ENCODE measurements at places on chromosomes 4 and X. TPM values are rescaled to one million over a fixed set of nuclear protein-coding genes. Genes with fewer than 3 reads are reported as not detected.

The MAGEA4 gene
- not detected for total RNA-seq

The RPA4 gene
- total RNA-seq, result 1.1 TPM

The PPEF2 gene
- total RNA-seq, result 0.21 TPM

The PPBP gene
- not detected for total RNA-seq

DNA sequence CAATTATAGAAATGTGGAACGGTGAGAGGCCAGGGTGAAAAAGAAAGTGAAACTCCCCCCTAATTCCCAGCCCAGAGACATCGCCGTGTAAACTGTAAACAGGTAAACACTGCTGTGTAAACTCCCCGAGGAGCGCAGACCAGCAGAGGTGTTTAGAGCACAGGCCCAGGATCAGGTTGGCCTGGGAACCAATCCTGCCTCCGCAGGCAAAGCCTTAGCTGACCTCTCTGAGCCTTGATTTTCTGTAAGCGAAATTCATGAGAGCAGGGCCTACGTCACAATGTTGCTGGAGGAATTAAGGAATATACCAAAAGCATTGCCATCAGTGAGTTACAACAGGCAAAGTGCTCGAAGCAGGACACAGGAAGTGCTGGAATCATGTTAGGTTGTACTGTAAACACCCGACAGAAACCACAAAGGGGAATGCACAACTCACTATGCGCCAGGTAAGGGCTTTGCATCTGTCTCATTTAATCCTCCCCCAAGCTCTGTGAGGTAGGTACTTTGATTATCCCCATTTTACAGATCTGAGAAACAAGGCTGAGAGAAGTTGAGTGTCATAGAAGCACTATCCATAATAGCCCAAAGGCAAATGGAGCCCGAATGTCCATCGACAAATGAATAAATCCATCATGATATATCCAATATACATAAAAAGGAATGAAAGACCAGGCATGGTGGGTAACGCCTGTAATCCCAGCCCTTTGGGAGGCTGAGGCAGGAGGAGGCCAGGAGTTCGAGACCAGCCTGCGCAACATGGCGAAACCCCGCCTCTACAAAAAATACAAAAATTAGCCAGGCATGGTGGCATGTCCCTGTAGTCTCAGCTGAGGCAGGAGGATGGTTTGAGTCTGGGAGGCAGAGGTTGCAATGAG, 30.7 kb upstream of the KIAA0232 start:
- no peak for DNase-seq

- no peak for DNase-seq
Observed at GRCh38 chr4:169071747-169072146, 61.7 kb upstream of the CBR4 start.

DNA sequence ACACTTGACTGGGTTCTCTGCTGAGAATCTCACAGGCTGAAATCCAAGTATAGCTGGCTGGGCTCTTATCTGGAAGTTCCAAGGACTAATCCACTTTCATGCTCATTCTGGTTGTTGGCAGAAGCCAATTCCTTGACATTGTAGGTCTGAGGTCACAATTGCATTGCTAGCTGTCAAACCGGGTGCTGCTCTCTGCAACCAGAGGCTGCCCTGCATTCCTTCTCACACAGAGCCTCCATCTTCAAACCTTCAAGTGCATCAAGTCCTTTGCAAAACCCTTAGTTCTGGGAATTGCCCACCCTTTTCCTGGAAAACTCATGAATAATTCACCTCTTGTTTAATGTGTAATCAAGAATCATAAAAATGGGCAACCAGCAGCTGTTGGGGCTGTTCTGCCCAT, 404.2 kb downstream of the KCNIP4 start:
- no peak for DNase-seq

- DNase-seq, result no peak
Observed at GRCh38 chr4:40180356-40180755, 16.5 kb upstream of the RHOH start.

GRCh38 chrX:63526863-63527262, 175.7 kb upstream of the SPIN4 start:
- DNase-seq, result no peak

DNA sequence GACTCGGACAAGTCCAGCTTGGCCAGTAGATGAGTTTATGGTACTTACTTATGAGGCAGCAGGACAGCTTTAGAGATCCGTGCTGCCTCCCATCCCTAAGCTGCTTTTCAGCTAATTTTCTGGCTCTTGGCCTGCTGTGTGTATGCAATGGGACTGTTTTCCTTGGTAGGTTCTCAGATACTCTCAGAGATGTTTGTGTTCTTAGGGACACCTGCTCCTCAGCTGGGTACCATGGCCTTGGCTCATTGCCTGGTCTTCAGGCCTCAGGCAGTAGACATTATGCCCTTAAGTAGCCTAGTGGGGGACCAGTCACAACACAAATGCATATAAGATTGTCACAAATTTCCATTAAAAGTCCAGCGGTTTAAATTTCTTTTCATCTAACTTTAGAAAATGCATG, 688.0 kb downstream of the PCDH7 start:
- no peak for DNase-seq

DNA sequence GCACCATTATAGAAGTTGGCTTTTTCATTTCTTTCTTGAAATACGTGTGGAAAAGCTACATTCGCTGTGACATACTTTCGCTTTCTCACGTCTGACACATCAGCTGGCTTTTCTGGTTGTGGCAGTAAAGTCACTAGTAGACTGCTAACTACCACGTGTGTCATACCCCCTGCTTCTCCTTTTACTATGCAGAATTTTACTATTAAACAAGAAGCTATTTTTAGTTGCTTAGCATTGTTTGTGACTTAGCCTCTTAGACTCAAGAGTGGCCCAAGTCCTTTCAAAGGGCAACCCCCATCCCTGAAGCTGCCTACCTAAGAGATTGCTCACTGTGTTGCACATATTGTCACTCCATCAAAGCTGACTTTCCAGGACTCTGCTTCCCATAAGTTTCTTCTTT, 2.1 kb upstream of the IL2 start:
- DNase-seq, result no peak

DNA sequence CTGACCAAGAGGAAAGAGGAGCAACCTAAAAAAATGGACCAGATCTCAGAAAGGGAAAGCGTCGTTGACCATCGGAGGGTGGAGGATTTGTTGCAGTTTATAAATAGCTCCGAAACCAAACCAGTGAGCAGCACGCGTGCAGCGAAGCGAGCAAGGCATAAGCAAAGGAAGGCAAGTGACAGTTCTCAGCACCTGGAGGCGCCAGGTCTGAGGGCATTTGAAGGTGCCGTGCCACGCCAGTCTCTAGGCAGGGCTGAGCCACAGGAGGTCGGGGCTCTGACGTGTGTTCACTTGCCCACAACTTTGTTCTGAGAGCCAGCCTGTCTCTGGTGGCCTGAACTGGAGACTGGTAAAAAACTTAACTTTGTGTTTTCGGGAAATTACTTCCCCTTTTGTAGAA, 59.7 kb downstream of the TNIP2 start:
- no peak for DNase-seq

DNA sequence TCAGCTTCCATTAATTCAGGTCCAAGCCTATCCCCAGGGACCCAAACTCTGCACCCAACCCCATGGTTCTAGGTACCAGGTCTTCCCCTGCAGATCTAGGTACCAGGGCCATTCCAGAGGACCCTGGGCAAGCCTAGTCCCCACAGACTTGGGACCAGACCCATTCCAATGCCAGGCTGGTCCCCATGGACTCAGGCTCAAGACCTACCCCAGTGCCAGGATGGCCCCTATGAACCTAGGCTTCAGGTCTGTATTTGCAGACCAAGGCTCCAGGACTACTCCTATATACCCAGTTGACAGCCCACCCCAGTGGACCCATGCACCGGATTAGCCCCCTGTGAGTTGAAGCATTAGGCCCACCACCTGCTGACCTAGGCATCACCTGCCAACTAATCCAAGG, 8.9 kb downstream of the MTHFD2L start:
- DNase-seq, result no peak

- DNase-seq, result no peak
Observed at GRCh38 chr4:85952972-85953650, 406.7 kb downstream of the MAPK10 start.

DNA sequence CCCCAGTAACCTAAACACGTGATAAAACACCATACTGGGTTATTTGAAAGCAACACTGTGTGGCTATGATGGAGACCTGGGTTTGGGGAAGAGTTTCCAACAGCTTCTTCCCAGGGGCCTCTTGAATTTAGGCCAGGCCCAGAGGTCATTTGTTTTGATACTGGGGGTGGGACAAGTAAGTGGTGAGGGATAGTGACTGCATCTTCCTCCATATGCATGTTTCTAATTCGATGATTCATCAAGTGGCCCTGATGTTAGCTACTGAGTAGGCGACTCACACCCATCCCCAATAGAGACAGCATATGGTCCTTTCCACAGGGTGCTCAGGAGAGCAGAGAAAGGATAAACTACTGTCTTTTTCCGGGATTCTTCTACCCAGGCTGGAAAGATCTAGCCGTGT, 2.7 kb downstream of the NDP start:
- DNase-seq, result no peak

- DNase-seq, result no peak
Observed at GRCh38 chr4:5930876-5931275, 38.0 kb upstream of the CRMP1 start.

DNA sequence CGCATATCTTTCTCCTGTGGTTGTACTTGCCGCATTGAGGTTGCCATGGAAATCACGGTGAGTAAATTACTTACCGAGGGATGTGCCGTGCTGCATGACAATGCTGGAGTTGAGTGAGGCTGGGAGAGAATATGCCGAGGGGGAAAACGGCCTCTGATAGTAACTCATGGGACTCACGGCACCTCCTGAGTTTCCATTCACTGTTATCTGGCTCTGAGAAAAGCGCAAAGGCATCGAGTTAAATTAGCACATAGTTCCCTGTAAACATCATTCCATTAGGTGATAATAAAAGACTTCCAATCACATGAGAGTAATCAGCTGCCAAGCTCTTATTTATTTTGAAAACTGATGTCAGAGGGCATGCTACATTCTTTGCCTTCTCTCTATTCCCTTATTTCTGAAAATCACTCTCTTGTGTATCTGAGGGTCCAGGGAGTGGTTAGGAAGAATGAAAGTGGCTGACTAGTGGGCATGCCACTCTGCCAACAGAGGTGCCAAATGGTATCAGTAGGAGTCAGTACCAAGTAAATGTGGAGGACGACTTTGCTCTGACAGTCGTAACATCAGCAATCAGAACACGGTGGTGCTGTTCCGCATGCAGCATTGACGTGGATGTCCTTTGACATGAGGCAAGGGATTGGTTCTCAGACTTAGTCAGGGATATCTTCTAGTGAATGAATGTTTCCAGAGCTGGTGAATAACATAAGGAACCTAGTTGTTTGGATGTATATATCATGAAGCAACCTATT, 126.9 kb upstream of the PDLIM3 start:
- no peak for DNase-seq
